ENCODE measurements at places on chromosomes 4 and X.
A peak's percentile ranks its signal among the peaks of the same experiment; 100 is the strongest.

DNA sequence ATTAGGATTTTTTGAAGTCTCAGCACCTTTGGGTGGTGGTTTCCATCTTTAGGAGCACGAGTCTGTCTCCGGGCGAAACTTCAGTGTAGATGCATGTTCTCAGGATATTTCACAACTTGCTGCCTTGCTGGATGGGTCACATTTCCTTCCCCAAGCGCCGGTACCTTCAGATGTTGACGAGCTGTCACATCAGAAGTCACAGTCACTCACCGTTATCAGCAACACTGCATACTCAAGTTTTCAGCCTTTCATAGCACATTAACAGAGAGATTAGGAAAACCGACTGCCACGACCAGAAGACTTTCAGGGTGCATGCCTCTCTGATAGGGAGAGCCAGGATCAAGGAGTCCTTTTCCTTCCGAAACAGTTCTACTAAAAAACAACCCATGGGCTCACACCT lies 77.8 kb downstream of the SHROOM2 start:
- DNase-seq, result no peak

- DNase-seq, result no peak
Measured at GRCh38 chrX:73851014-73852009, 288.3 kb downstream of the CHIC1 start.

DNA sequence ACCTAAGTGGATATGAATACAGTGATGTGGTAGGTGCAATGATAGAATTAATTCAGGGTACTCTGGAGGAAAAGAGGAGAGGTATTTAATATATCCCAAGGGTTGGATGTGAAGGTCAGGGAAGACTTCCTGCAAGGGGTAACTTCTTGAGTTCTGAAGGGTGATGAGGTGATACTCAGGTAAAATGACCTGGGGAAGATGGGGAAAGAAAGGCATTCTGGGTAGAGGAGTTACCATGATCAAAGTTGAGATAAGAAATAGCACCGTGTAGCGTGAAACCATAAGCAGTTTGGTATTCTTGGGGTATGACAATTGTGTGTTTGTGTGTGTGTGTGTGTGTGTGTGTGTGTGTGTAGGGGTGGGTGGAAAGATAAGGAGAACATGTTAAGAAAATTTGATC lies 270.4 kb upstream of the LCORL start:
- DNase-seq, result no peak

DNA sequence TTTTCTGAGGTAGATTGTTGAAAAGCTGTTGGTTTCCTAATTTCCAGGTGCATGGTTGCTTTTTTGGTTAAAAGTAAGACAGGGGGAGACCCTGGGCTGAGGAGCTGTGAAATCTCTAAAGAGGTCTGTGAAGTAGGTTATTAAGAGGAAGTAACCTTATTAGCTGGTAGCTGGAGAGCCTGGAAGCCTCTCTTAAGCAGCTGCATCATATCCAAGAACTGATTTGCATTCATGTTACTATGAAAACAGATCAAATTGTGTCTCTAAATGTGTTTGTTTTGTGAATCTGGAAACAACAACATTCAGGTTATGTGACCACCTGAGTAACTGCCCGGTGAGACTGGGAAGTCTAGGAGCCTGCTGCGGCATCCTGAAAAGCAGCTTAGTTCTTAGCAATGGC lies 54.1 kb downstream of the ARHGAP10 start:
- no peak for DNase-seq

GRCh38 chr4:75321484-75321883 lies 192.7 kb downstream of the RCHY1 start:
- no peak for DNase-seq

DNA sequence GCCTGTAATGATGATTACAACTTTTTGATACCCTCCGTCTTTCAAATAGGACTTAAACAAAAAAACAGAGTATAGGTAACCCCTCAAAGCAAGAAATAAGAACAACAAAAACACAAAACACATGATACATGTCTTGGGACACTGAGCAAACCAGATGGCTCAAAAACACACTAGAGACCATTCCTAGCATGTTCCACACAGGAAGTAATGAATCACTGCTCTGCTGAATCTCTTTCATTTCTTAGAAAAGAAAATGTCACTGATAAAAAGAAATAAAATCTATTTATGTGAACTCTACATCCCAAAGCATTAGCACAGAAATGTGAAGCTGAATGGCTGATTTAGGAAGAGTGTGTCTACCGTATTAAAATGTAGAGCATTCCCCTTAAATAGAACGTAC lies 134.5 kb upstream of the IL15 start:
- no peak for DNase-seq

DNA sequence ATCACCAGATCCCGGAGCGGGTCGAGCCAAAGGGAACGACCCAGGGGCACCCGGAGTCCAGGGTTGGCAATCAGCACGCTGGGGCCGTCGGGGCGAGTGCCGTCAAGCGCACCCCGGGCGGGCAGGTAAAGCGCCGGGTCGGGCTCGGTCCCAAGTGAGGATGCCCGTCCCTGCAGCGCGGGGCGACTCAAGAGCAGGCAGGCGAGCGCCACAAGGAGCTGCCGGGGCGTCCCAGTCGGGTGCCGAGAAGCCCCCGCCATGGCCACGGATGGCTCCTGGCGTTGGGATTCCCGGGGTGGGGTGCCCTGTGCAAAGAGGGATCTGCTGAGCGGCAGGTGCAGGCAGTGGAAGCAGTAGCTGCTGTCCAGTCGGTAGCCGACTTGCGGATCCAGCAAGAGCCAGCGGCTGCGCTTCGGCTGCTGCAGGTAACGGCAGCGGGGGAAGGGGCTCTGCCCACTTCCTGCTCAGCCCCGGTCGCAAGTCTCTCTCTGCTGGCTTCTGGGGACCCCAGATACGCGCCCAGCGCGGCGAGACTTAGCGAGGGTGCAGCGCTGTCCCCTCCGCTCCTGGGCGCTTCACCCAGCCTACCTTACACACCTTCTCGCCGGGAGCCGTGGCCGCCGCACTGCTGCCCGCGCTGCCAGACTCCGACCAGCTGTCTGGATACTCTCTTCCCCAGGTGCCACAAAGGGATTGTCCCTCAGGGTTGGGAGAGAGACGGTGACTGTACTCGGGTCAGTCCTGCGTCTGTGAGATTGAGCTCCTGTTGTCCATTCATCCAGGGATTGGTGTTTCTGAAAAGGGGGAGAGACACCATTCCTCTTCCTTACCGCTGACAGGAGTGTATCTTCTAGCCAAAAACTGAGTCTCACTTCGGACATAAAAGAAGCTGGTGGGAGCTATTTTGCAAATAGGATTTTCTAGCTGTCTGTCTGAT lies at the start of gene FREM3:
TSS of gene FREM3 (minus strand) at position 260 of the 937 bp plus-strand sequence. CDS start at position 260, 0 bp downstream.
- DNase-seq, result peak; percentile 17

GRCh38 chr4:77800483-77801259 lies 18.5 kb downstream of the CNOT6L start:
- no peak for DNase-seq

- no peak for DNase-seq
Measured at GRCh38 chr4:1898681-1899080, 27.5 kb downstream of the NSD2 start.

- no peak for DNase-seq
Measured at GRCh38 chr4:45650545-45650944, 473.3 kb downstream of the GABRG1 start.

GRCh38 chr4:48268956-48269860 lies at the start of gene TEC:
TSS of gene TEC (minus strand) at chr4:48269838. CDS start at chr4:48228614, 41,224 bp downstream.
- DNase-seq, result peak; percentile 63

GRCh38 chr4:25021216-25021615 lies 9.5 kb downstream of the LGI2 start:
- no peak for DNase-seq

DNA sequence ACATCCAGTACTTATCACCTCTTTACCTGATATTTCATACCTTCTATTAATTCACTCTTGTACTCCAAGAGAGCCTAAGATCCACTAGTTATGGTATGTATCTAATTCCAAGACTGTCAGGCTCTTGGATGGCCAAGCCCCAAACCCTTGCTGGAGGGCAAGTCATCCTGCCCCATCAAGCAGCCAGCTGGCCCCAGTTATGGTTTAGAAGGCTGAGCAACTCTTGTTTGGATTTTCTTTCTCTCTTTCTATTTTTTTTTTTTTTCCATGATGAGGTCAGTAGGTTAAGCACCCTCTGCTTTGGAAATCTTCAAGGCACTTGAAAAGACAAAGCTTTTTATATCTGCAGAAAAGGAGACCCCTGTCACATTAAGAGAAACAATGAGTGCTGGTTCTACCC lies 10.9 kb upstream of the FGF16 start:
- DNase-seq, result no peak

- DNase-seq, result no peak
Measured at GRCh38 chrX:140123446-140123845, 158.1 kb upstream of the CXorf66 start.

- DNase-seq, result no peak
Measured at GRCh38 chrX:33808636-33809035, 323.5 kb downstream of the FAM47A start.

DNA sequence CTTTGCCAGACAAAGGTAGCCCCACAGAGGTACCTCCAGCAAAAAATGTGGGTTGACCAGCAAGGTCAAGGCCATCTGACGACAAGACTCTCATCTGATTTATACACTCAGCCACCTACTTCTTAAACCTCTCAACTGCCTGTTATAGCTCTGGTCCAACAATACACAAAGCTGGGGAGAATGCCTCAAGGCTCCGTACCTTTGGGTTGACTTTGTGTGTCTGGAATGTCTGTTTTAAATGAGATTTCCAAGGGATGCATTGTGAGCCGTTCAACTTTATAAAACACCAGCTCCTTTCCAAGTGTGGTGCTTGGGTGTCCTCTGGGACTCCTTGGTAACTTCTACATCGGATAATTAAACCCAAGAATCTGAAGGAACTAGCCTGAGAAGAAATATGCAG lies 167.0 kb upstream of the RPL34 start:
- no peak for DNase-seq

GRCh38 chr4:76674983-76675382 lies 223.0 kb downstream of the SOWAHB start:
- DNase-seq, result no peak

GRCh38 chr4:7964890-7965662 lies 25.4 kb upstream of the AFAP1 start:
- DNase-seq, result peak; percentile 57

GRCh38 chr4:85747882-85748491 lies 273.0 kb downstream of the ARHGAP24 start:
- DNase-seq, result peak; percentile 3

DNA sequence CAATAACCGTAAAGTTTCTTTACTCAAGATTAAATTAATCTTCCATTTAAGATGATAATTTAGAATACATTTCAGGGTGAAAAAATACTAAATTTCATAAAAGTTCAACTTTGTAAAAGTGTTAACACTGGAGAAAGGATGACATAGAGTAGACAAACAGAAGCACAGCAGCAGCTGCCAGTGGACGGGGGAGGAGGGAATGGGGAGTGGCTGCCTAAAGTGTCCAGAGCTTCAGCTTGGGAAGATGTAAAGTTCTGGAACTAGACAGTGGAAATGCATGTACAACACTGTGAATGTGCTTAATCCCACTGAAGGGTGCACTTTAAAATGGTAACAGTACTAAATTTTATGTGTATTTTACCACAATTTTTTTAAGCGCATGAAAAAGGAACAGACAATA lies 39.9 kb downstream of the RELL1 start:
- no peak for DNase-seq

DNA sequence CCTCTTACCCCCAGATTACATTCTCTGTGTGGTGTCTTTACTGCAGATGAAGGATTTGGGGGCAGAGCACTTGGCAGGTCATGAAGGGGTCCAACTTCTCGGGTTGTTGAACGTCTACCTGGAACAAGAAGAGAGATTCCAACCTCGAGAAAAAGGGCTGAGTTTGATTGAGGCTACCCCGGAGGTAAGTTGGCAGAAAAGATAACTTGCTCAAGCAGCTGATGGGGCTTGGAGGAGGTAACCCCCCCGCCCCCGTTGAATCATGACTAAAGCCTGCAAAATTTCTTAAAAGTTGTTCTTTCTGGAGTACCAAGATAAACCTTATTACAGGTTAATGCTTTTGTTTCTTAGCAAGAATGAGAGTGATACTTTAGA lies 1.5 kb downstream of the CCNG2 start:
- no peak for DNase-seq

All from stimulated activated CD4-positive, alpha-beta T cell treated with anti-CD3 and anti-CD28 coated beads, Interleukin-15, amount 100 ng/mL, for 24 hours (primary cell).